ENCODE measurements at places on chromosomes 5 and 9.

GRCh38 chr5:55694152-55694830 is 17.8 kb downstream of the SLC38A9 start:
- no peak overlapping the region for H3K27ac ChIP-seq
- DNase-seq, result no peak
- H3K4me3 ChIP-seq, result no peak overlapping the region
- H3K36me3 ChIP-seq, result no peaks in the 10 kb centered on the region

GRCh38 chr9:131651160-131651559 is 88.7 kb downstream of the RAPGEF1 start:
- H3K36me3 ChIP-seq, result no peaks in the 10 kb centered on the region
- H3K27ac ChIP-seq, result no peak overlapping the region
- H3K27me3 ChIP-seq, result no peaks in the 10 kb centered on the region
- H3K4me1 ChIP-seq, result peaks cover 60% of the 10 kb centered on the region
- H3K4me3 ChIP-seq, result no peak overlapping the region
- DNase-seq, result no peak

DNA sequence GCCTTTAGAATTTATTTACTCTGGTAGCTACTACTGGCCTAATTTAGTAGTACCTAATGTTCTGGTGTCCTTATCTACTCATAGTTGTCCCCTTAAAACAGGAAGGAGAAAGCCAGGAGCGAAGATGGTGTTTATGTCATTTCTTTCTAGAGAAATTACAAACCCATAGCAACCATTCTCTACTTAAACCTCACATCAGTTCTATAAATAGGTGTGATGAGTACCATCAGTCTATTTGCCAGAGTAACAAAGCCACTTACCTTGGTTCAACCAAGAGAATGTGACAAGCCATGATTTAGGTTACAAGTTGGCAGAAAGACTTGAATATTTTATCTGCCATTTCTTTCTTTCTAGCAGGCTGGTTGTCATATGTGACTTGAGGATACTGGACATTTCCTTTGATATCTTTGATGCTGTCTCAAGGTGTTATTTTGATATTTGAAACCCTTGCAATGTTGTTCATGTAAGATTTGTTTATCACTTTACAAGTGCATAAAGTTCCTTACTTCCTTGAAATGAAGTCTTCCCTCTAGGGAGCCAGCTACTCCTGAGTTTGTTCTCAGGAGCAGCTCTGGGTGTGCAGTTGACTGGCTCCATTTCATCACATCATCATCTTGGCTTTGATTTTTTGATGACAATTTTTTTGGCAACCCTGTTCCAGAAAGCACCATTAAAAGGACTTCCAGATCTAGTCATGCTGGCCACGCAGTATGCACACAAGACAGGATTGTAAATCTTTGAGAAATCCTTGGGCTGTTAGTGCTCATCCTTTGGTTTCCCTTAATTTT is 286.8 kb downstream of the ARHGAP26 start:
- H3K4me3 ChIP-seq, result no peak overlapping the region
- peaks cover 31% of the 10 kb centered on the region for H3K4me1 ChIP-seq
- H3K27ac ChIP-seq, result no peak overlapping the region
- no peaks in the 10 kb centered on the region for H3K27me3 ChIP-seq
- no peaks in the 10 kb centered on the region for H3K36me3 ChIP-seq

- H3K27ac ChIP-seq, result no peak overlapping the region
- H3K4me1 ChIP-seq, result no peaks in the 10 kb centered on the region
- no peak overlapping the region for H3K4me3 ChIP-seq
- no peaks in the 10 kb centered on the region for H3K36me3 ChIP-seq
- H3K27me3 ChIP-seq, result no peaks in the 10 kb centered on the region
Measured at GRCh38 chr5:80915716-80916115, 44.4 kb upstream of the RASGRF2 start.

GRCh38 chr5:133967698-133968203 is 674 bp downstream of the C5orf15 start:
- H3K4me3 ChIP-seq, result peak overlapping the region; percentile 90
- H3K27me3 ChIP-seq, result no peaks in the 10 kb centered on the region
- H3K36me3 ChIP-seq, result peaks cover 19% of the 10 kb centered on the region
- peak overlapping the region; percentile 76 for H3K27ac ChIP-seq
- H3K4me1 ChIP-seq, result peaks cover 31% of the 10 kb centered on the region

- no peak for DNase-seq
- H3K4me1 ChIP-seq, result no peaks in the 10 kb centered on the region
- no peak overlapping the region for H3K27ac ChIP-seq
Measured at GRCh38 chr5:123448743-123449142, 25.5 kb upstream of the CEP120 start.

GRCh38 chr5:177353093-177353492 is 1.6 kb upstream of the LMAN2 start:
- DNase-seq, result peak; percentile 16
- H3K4me1 ChIP-seq, result peaks cover 20% of the 10 kb centered on the region
- H3K27me3 ChIP-seq, result no peaks in the 10 kb centered on the region
- H3K4me3 ChIP-seq, result no peak overlapping the region
- no peak overlapping the region for H3K27ac ChIP-seq
- H3K36me3 ChIP-seq, result no peaks in the 10 kb centered on the region

DNA sequence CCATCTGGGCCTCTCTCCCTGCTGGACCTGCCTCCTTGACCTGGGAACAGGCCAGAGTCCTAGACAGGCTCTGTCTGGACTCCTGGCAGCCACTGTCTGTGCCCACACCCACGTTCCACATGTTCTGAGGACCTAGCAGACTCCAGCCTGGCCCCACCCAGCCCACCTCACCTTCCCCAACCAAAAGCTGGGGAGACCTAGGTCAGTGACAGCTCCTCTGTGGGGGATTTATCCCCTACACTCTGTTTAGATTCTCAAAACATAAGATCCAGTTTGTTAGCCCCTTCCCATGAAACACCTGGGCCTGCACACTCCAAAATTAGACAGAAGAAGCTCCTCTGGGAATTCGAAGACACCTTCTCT is 59.8 kb upstream of the ADAMTS2 start:
- no peak overlapping the region for H3K27ac ChIP-seq
- H3K4me1 ChIP-seq, result no peaks in the 10 kb centered on the region
- peaks cover 6% of the 10 kb centered on the region for H3K27me3 ChIP-seq
- H3K36me3 ChIP-seq, result no peaks in the 10 kb centered on the region
- DNase-seq, result no peak
- no peak overlapping the region for H3K4me3 ChIP-seq

DNA sequence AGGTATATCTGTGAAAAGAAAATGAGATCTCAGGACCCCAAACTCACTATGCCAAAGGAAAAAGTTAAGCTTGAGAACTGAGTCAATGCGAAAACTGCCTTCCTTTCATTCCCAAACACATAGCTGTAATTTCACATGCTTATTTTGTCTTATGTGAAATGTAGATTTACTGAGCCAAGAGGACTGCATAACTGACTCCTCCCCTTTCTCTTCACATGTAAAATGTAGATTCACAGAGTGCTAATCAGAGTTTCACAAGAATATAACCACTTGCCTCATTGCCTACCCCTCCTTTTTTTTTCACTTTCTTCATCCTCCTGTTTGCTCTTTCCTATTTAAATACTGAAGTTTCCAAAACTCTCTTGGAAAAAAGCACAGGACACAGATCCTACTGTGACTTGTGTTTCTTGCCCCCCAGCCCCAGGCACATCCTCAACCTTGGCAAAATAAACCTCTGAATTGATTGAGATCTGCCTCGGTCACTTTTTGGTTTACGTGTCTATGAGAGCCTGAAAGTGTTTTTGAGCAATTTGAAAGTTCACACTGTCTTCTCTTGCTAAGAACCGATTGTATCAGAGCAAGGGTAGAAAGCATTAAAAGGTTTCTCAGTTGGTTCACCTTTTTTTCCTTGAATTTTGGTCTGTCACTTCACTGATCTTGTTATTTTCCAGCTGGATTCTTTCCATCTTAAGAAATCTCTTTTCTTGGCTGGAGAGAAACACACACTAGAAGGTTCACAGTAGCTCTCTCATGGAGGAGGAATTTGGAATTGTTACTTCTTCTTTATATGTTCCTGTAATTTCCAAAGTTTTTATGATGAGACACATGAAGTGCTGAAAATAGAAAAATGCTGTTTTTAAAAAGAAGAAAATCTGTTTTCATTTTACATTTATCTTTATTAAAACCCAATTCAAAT is 44.8 kb upstream of the SNAPC3 start:
- no peak overlapping the region for H3K4me3 ChIP-seq
- H3K4me1 ChIP-seq, result no peaks in the 10 kb centered on the region
- H3K27me3 ChIP-seq, result no peaks in the 10 kb centered on the region
- DNase-seq, result no peak
- no peaks in the 10 kb centered on the region for H3K36me3 ChIP-seq
- H3K27ac ChIP-seq, result no peak overlapping the region

DNA sequence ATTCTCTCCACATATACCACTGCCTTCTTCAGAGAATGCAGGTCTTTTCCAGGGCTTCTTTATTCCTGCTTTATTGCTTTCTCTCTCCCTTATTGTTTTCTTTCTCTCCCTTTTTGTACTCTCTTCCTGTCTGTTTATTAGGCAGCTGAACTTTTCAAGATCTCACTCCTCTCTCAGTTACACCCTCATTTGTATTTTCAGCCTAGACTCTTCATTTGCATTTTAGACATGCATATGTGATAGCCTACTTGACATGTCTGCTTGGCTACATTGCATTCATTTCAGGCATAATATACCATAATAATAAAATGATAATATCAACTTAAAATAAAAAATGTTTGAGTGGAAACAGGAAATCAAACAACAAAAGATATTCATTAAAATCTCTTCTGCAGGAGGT is 377.9 kb upstream of the TNC start:
- H3K27ac ChIP-seq, result no peak overlapping the region
- no peaks in the 10 kb centered on the region for H3K4me1 ChIP-seq
- no peaks in the 10 kb centered on the region for H3K27me3 ChIP-seq
- DNase-seq, result no peak
- H3K4me3 ChIP-seq, result no peak overlapping the region

- H3K36me3 ChIP-seq, result no peaks in the 10 kb centered on the region
- DNase-seq, result peak; percentile 61
- H3K27me3 ChIP-seq, result no peaks in the 10 kb centered on the region
- no peak overlapping the region for H3K27ac ChIP-seq
Measured at GRCh38 chr9:93668261-93668871, 92.0 kb downstream of the PHF2 start.

DNA sequence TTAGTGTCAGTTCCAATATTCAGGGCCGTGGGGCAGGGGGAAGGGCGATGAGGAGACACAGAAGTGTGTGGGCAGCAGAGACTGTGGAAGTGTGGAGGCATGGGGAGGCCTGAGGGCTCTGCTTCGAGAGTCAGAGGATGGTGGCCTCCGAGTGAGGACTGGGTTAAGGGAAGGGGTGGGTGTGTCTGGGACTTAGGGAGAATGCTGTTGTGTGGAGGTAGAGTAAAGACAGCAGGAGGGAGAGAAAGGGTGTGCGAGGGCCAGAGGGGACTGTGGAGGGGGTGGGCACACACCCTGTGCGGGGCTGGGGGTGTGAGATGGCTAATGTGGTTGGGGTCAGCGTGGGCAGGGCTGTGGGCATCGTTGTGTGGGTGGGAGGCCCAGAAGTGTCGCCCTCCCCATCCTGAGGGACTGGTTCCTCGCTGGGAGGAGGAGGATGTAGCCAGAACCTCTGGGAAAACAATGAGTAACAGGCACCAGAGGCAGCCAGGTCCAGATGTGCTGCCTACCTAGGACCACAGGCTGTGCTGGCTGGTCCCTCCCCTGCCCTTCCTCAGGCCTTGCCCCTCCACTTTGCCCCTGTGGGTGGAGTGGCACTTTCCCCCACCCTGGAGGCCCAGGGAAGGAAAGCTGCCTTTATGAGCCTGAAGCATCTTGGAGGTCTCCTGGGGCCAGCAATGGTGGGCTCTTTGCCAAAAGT is 4.2 kb downstream of the USP20 start:
- no peak for DNase-seq
- H3K4me1 ChIP-seq, result peaks cover 42% of the 10 kb centered on the region
- no peak overlapping the region for H3K27ac ChIP-seq
- no peaks in the 10 kb centered on the region for H3K27me3 ChIP-seq
- H3K36me3 ChIP-seq, result no peaks in the 10 kb centered on the region
- no peak overlapping the region for H3K4me3 ChIP-seq

- no peak for DNase-seq
- no peak overlapping the region for H3K4me3 ChIP-seq
- H3K27me3 ChIP-seq, result no peaks in the 10 kb centered on the region
- H3K27ac ChIP-seq, result no peak overlapping the region
- H3K4me1 ChIP-seq, result no peaks in the 10 kb centered on the region
Measured at GRCh38 chr5:157371655-157372471, 88.2 kb upstream of the NIPAL4 start.

DNA sequence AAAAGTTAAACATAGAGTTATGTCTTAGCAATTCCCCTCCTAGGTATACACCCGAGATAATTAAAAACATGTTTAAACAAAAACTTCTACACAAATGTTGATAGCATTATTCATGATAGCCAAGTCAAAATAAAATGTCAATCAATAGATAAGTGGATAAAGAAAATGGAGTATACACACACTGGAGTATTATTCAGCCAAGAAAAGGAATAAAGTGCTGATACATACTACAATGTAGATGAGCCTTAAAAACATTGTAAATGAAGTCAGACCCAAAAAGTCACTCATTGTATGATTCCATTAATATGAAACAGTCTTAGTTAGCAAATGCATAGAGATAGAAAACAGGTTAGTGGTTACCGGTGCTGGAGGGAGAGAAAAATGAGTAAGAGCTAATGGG is 34.3 kb upstream of the SHB start:
- H3K36me3 ChIP-seq, result no peaks in the 10 kb centered on the region
- no peak for DNase-seq
- H3K4me1 ChIP-seq, result no peaks in the 10 kb centered on the region
- no peak overlapping the region for H3K27ac ChIP-seq
- H3K27me3 ChIP-seq, result no peaks in the 10 kb centered on the region

DNA sequence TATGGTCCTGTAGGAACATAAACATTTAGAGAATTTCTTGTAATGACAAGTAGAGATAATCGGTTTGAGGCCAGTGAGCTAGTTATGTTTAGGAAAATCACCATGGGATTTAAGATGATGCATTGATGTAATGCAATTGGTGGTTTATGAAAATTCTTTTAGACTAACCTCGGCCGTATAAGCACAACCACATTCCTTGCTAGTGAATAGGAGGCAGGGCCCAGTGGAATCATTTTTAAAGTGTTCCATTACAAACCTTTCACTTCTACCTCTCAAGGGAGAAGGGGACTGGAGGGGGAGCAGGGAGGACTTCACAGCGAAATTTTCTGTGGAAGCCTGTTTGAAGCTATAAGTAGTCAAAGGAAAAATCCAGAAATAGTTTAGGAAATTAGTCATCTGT is 71.8 kb upstream of the NFIL3 start:
- H3K27ac ChIP-seq, result no peak overlapping the region
- no peaks in the 10 kb centered on the region for H3K36me3 ChIP-seq
- H3K4me1 ChIP-seq, result no peaks in the 10 kb centered on the region
- no peaks in the 10 kb centered on the region for H3K27me3 ChIP-seq
- no peak for DNase-seq

DNA sequence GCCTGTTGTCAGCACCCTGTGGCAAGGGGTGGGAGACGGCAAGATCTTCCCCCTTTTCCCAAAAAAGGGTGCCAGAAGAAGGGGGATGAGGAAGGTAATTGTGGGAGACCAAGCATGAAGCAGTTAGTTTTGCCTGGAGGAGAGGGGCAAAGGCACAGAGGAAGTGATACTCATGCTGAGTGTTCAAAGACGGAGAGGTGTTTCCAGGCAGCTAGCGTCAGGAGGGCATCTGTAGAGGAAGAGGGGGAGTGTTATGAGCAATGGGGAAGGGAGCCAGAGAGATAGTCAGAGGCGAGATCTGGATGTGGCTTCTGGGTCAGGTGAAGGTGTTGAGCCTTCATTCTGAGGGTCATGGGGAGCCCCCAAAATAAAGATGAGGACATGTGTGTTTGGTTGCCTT is 26.9 kb upstream of the ADAM19 start:
- H3K4me3 ChIP-seq, result no peak overlapping the region
- H3K36me3 ChIP-seq, result no peaks in the 10 kb centered on the region
- no peak for DNase-seq
- H3K4me1 ChIP-seq, result peaks cover 9% of the 10 kb centered on the region
- H3K27ac ChIP-seq, result no peak overlapping the region

Data from left lung (tissue), 14 donors.